ENCODE measurements at places on chromosomes 3 and 15.
A peak's percentile ranks its signal among the peaks of the same experiment; 100 is the strongest.

DNA sequence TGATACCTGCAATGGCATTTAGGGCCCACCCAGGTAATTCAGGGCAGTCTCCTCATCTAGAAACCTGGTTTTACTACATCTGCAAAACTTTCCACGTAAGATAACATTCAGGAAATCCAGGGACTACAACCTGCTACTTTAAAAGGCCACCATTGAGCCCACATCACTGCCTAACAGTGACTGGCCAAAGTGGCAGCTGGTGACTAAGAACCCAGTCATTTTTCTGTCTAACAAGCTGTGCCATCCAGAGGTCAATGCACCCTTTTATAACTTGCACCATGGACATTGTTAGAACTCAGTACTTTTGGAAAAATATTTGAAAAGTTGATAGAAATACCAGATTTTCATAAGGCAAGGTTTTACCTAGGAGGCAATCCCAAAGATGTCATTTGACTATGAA is 492.4 kb downstream of the OTOL1 start:
- DNase-seq: no peak

DNA sequence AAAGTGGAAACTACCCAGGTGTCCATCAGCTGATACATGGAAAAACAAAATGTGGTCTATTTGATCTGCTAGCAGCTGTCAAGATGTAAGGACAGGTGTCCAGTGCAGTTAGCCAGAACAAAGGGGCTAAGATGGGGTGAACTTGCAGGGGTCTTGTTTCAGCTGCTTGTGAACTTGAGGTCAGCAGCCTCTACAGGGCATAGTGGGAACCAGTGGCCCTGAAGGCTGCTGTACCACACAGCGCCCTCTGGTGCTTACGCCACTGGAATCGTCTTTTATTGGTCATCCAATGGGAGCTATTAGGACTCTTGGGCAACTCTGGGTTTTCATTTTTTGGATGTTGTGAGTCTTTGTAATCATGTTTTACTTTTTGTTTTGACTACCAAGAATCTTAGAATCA is 62.2 kb upstream of the CTSH start:
- DNase-seq: peak; percentile 33

DNA sequence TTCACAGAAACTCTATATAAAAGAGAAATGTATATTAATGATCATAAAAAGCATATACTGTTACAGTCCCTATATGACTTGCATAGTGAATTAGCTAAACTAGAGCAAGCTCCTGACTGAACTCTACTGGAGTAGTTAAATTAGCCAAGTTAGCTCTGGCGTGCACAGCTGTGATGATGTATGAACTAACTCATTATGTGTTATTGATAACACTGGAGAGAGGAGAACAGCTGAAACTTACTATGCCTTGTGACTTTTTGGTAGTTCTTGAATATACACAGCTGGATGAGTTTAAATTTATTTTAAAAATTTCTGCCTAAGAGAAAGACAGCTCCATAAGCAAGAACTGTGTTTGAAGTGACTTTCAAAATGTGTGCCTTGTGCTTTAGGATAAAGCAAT is 8.1 kb downstream of the TIPARP start:
- DNase-seq: no peak

DNA sequence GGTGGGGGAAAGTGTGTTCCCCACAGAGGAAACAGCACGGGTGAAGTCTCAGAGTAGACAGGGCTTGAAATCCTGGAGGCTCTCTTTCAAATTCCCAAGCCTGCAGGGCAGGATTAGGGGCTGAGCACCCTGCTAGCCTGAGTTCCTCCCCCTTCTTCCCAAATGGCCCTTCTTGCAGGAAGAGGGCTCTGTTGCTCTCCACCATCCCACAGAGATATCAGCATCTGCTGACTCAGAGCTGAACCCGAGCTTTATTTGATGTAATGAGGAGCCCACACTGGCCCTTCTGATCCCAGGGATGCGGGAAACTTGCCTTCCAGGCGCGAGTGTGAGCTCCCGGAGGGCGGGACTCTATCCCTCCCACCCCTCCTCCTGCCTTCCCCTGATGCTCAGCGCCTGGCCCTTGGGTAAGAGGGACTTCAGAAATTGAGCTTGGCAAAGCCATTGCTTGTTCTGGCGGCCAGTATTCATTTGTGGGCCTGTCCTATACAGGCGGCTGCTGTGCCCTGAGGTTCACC is 1.4 kb upstream of the STRA6 start:
- DNase-seq: no peak

DNA sequence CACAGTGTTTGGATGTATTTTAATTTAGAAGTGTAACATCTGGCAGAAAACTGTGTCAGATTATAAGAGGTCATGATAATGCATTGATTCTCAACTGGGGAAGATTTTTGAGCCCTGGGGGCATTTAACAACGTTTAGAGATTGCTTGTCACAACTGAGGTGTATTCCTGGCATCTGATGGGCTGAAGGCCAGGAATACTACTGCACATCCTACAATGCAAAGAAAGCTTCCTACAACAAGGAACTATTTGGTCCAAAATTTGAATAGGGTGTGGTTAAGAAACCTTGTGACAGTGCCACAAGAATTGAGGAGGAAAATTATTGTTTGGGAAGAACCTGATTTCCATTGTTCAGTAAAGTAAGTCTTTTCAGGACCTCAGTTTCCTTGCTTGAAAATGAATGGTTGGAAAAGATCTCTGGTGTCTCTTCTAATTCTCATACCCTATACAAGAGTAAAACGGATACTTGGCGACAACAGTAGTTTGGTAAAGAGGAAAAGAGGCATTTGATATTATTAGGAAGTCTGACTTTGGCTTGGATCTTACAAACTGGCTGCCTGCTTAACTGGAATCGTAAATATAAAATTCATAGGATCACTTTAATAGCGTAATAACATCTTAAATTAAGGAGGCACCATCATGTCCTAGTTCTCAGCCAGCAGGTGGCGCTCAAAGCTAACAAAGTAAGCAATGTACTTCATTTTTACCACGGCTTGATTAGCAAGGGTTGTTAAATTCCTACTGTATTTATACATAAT is 4.3 kb downstream of the DAZL start:
- DNase-seq: peak; percentile 92

DNA sequence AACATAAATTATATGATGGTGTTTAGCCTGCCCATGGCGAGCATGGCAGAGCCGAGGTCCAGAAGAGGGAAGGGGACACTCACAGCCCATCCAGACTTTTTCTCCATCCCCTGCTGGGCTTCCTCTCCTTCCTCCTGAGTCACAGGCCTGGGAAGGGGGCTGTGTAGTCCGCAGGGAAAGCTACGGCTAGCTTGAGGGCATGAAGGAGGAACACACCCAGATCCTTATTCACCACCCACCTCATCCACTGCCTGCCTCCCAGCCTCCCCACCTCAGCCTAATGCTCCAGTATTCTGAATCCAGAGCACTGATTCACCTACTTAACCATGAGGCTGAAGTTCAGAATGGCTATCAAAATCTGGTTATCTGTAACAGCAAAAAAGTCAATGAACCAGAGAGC is 97.8 kb downstream of the OXNAD1 start:
- DNase-seq: no peak

DNA sequence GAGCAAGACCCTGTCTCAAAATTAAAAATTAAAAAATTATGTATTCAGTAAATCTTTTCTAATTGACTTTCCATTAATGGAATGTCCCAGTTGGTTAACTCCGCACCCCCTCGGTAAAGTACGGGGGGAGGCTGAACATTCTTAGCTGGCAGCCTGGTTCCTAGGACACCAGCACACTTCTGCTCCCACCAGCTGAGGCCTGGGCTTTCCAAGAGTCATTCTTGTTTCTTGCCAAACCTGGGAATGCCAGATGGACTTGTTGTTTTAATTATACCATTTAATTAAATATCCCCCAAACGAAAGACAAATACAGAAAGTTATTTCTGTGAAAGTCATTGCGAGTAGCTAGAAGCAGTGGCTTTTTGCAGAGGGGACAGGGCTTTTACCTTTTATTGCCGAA is 179.4 kb downstream of the VGLL4 start:
- peak; percentile 42 for DNase-seq

- DNase-seq: no peak
Observed at GRCh38 chr15:68699124-68699880, 120.5 kb downstream of the CORO2B start.

DNA sequence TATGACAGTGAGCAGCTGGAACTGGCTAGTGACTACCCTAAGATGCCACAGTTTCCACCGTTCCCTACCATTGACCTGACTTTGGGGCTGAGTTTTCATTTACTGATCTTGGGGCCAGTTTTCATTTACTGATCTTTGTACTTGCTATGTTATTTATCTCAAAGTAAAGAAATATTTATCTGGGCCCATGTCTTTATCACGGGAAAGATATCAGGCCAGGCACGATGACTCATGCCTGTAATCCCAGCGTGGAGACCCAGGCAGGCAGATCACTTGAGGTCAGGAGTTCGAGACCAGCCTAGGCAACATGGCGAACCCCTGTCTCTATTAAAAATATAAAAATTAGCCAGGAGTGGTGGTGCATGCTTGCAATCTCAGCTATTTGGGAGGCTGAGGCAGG is 83.5 kb downstream of the EOMES start:
- DNase-seq: no peak

Measured in cerebellar cortex (tissue), 1 donor.